ENCODE measurements at places on chromosomes 1 and 21.

DNA sequence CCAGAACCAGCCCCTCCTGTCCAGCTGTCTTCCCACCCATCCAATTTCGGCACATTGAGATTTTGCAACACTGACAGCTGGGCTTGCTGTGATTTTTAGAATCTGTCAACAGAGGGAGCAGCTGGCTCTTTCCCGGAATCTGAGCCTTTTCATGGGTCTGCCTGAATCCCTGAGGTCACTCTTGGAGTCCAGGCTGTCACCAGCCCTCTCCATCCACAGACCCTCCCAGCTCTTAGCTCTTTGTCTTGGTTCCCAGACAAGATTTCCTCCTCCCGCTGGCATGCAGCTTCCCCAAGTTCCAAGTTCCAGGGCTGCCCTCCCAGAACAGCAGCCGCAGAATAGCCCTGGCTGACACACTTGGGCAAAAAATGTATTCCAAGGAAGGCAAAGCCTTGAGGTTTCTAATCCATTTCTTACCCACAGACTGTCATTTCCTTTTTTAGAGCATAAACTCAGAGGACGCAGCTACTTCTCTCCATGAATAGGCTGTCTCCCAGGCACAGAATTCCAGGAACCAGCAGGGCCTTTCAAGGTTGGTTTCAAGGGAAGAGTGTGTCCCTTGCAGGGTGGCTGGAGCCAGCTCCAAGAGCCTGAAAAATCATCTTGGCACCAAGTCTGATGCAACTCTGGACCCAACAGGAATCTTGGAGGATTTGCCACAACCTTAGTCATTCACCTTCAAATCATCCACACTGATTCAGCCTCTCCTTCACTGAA lies 7.1 kb upstream of the TMEM61 start:
- DNase-seq = peak; percentile 67

DNA sequence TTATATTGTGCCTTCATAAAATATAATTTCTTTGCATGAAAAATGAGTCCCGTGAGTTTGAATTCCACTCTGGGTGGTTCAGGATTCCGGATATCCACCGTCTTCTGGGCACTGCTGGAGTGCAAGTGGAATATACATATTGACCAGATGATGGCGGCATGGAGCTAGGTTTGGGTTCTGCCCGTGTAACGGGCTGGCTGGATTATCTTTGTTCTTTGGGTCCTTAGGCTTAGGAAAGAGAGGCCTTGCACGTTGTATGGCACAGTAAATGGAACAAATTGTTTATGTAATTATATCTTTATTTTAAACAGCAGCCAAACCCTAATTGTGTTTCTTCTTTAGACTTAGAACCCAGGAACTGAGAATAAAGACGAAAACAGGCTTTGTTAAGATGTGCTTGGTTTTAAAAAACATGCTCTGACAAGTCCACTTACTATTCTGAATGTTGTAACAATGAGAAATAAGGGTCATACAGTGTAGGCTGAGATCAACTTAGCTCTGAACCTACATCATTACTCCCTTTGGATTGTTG lies 13.5 kb upstream of the ACBD6 start:
- DNase-seq = peak; percentile 81

DNA sequence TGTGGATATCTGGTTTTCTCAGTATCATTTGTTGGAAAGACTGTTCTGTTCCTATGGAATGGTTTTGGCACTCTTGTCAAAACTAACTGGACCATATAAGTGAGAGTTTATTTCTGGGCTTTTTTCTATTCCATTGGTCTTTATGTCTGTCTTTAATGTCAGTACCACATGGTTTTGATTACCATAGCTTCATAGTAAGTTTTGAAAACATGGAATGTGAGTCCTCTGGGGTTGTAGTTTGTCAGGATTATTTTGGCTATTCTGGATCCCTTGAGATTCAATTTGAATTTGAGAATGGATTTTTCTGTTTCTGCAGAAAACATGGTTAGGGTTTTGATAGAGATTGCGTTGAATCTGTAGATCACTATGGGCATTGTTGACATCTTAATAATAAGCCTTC lies 107.9 kb downstream of the ZFYVE9 start:
- DNase-seq = no peak

- DNase-seq = no peak
Observed at GRCh38 chr21:39016740-39017315, 166.4 kb downstream of the PSMG1 start.

- DNase-seq = no peak
Observed at GRCh38 chr1:11130406-11130805, 30.7 kb upstream of the EXOSC10 start.

- no peak for DNase-seq
Observed at GRCh38 chr1:37153116-37154100, 119.1 kb upstream of the GRIK3 start.

GRCh38 chr1:165787741-165788140 lies 19.1 kb upstream of the TMCO1 start:
- DNase-seq = no peak

GRCh38 chr1:234396871-234397270 lies 23.6 kb downstream of the COA6 start:
- DNase-seq = no peak

DNA sequence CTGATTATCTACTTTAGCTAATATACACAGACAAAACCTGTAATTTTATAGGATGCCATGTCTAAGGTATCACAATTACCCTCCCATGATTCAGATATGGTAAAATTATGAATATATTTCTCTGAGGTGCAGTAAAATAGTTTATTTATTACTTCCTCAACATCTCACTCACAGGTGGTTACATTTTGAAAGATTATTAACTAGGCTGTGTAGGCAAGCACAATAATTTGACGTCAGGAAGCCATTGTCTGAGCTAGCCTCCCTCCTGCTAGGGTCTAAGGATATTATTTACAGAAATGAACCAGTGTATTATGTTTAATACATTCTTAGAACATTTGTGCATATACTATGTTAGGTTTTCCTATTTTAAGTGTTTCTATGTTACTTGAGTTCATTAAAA lies 69.9 kb upstream of the ADGRL2 start:
- no peak for DNase-seq

All from AG08396 (cell line).